ENCODE measurements at places on chromosomes 7 and 10.

DNA sequence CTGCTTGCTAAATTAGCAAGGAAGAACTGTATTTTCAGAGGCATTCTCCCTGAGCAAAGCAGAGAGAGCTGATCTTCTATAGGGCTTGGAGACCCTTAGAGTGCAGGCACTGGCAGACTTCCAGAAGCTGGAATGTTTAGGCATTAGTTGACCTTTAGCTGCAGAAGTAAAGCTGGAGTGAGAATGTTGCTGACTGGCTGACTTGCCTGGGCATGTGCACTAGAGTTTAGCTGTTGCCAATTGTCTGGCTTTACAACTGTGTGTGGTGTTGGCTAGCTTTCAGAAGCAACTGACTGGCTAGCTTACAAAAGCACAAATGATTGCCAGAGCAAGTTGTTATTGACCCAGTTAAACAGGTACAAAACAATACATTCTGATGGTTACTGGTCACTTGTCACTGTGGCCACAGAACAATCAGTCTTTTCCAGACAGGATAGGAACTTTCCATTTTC, 25.1 kb downstream of the FAM13C start:
- no peak for DNase-seq

DNA sequence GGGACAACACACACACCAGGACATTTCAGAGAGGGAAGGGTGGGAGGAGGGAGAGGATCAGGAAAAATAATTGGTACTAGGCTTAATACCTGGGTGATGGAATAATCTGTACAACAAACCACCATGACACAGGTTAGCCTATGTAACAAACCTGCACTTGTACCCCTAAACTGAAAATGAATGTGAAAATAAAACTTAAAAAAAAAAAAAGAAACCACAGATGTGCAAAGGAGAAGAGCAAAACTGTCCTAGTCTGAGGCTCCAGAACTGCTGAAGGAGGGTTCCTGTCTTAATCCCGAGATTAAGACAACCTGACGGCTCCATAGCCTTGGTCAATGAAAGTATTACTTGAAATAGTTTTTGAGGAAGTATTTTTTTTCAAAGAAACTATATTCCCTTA, 423.0 kb downstream of the NEBL start:
- DNase-seq, result no peak

DNA sequence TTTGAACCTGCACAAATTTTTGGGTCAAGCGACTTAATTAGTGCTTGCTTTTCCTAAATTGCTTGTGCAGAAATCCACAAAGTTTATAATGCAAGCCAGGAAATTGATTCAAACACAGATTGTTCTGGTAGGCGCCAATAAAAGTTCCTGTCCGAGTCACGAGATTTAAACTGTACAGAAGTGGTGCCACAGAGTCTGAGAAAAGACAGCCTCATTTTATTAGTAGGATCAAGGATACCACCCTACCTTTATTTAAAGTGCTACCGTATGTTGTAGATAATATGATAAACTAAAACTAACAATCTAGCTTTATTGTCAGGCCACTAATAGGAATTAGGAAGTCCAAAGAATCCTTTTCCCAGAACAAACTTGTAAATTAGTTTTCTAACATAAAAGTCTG, 696.7 kb downstream of the TNS3 start:
- no peak for DNase-seq

GRCh38 chr7:138625084-138625848, 75.9 kb downstream of the SVOPL start:
- DNase-seq, result no peak

- DNase-seq, result no peak
Measured at GRCh38 chr10:11354823-11355222, 256.6 kb downstream of the USP6NL start.

DNA sequence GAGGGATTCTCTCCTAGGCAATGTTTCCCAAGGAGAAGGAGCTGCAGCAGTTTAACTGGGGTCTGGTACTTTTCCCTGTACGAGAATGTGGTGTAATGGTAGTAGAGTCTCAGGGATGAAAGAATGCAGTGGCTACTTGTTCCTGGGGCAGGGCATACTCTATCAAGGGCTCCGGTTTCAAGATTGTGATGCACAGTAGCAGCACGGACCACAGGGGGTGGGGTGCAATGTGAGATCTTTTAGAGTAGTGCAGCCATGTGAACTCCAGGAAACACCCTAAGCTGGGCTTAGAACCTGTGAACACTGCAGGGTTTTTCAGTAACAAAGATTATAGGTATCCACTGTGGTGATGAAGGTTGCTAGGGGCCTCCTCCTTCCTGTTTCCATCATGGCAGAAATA, 903.9 kb downstream of the NRG3 start:
- no peak for DNase-seq

- DNase-seq, result no peak
Measured at GRCh38 chr7:157722137-157723060, 385.6 kb downstream of the DNAJB6 start.

GRCh38 chr7:31027161-31027965, 24.7 kb upstream of the ADCYAP1R1 start:
- peak; percentile 4 for DNase-seq

DNA sequence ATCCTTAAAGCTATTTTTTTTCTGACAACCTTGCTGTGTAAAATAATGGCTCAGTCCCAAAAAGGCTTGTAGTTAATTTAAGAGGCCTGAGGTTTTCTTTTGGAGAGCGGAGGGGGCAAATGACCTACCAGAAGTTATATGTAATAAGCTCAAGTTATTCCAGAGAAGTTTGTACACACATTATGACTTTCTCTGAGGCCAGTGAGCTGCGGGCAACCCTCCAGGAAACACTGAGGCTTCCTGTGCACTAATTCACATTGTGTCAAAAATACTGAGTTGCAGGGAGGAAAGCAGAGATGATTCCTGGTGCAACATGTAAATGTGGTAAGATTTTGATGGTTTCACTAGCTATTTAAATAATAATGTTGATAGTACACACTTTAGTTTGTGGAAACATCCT, 188.6 kb downstream of the DIP2C start:
- no peak for DNase-seq

DNA sequence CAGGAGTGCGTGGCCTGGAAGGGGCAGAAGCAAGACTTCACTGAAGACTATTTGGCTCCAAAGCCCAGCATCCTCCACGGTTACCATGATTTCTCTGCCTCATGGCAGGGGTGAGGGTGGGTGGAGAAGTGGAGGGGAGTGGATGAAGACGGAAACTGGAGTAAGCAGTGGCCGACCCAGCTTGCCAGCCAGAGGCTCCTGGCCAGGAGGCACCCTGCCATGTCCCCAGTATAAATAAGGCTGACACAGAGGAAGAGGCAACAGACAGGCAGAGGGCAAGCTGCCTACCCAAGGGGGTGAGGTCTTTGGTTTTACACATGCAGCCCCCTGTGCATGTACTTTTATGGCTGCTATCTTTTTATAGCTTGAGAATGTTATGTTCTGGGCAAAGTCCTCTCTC, 102.6 kb upstream of the TBX20 start:
- DNase-seq, result no peak

DNA sequence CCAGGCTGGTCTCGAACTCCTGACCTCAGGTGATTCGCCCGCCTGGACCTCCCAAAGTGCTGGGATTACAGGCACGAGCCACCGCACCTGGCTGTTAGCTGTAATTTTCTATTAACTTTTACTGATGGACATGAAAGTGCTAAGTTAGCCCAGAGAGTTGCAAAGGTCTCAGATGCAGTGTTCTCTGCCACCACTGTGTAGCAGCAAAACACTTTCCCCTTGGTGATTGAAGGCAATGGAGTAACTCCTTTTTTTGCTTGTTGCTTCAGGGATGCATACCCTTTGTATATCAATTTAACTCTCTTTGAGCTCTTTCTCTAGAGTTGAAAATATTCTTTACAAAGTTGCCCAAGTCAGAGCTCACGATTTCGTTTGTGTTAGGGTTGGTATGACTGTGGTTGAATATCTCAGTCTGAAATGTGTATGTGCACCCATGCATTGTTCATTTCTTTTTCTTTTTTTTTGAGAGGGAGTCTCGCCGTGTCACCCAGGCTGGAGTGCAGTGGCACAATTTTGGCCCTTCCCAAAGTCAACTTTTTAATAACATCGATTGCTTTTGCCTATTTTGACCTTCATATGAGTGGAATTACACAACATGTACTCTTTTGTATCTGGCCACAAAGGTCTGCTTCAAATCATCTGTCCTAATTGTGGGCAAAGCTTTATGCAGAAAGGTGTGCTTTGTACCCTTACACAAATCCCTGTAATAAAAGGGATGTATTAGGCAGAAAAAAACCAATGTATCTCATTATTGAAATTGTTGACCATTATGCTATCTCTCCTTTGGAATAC, 52.6 kb downstream of the GTF2I start:
- DNase-seq, result no peak

DNA sequence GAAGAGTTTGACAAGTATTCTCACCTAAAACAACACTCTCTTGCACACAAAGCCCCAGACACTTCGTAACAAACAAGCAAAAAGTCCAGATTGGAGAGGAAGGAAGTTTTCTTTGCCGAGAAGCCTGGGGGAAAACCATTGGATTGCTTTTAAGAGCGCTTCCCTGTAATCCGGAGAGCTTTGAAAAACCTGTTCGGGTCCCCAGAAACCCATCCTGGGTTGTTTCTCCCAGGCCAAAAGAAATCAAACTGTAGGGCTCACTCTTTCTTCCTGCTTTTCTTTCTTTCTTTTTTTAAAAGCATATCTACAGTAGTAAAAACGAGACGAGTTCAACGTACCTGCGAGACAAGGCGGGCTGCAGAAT, 655 bp downstream of the SP8 start:
- DNase-seq, result no peak

DNA sequence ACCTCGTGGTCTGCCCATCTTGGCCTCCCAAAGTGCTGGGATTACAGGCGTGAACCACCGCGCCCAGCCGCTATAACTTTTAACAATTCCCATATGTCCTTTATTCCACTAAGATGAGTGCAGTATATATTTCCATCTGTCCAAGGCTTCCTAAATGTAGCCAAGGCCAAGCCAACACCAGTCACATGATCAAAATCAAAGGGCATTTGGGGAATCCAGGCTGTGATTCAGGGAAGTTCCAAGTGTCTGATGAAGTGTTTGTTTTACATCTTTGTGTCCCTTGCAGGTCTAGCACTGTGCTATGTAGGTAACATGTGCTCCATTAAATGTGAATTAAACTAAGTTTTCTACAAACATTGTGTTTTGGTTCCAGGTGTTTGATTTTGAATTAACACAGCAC, 20.8 kb downstream of the AKR1E2 start:
- no peak for DNase-seq
